ENCODE measurements at places on chromosomes 5 and 9.

DNA sequence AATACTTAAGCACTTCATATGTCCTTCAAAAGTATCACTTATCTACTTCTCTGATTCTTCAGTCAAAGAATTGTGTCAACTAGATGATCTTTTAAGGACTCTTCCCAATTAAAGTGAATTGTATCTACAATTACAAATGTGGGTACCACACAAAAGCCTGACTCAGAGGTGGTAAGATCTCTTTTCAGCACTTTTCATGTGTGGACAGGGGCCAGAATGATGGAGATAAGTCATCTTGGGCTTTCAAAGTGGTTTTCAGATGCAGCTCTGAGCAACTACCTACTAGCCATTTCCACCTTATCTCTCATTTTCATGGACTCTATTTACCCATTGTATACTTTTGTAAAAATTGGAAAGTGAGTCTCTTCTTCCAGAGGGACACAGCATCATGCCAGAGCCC lies 8.4 kb downstream of the COX7C start:
- no peak for DNase-seq

- DNase-seq, result no peak
These were observed 86.3 kb upstream of the GRHPR start for GRCh38 chr9:37336150-37336549.

- peak; percentile 50 for DNase-seq
These were observed 28.7 kb downstream of the DMRT3 start for GRCh38 chr9:1005043-1005667.

DNA sequence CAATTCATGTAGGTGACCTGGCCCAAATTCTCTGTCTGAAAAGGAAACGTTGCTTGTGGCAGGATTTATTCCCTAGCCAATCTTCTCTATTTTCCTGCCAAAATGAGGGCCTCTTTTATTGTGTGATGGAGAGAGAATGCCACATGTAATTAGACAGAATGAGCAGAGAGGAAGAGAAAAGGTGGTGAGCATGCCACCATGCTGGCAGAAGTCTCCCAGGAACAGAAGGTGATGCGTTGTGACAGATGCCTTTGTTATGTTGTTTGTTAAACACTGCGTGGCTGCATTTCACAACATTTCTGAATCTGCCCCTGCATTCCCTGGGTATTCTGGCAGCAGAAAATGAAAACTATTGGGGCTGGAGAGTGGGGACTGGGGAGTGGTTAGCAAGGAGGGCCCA lies 577.6 kb downstream of the TLR4 start:
- DNase-seq, result no peak

- no peak for DNase-seq
These were observed 397.6 kb downstream of the RASEF start for GRCh38 chr9:82665324-82665723.

DNA sequence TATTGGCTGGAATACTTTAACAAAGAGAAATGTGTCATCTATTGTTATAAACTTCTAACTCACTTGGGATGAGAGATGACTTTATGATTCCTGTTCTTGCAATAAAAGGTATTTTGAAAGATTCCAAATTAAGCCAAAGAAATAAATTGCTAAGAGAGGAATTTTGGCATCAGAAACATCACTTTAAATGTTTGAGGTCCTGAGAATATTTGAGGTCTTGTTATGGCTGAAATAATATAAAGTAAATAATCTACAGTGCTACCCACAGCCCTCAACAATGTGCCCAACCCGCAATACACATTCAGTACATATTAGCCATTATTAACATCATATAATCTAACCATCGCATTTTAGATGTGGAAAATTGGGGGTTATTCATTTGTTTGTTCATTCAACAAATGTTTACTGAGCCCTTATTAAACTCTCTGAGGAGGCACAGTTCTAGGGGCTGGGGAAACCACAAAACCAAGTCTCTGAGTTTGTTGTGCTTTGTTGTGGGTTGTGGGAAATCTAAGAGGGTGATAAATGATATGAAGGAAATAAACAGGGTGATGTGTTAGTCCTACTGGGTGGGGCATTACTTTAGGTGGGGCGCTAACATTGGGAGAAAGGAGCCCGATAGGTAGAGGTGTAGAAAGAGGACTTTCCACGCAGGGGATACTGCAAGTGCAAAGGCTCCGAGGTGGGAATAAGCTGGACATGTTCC lies 135.2 kb upstream of the CLINT1 start:
- DNase-seq, result no peak

- DNase-seq, result peak; percentile 71
These were observed 1152.9 kb upstream of the CDH6 start for GRCh38 chr5:30040488-30041118.

- no peak for DNase-seq
These were observed 25.2 kb downstream of the SHC3 start for GRCh38 chr9:89153232-89154017.

GRCh38 chr5:146818822-146819221 lies 59.7 kb downstream of the PPP2R2B start:
- no peak for DNase-seq

GRCh38 chr5:153654504-153655200 lies 164.2 kb downstream of the GRIA1 start:
- no peak for DNase-seq

DNA sequence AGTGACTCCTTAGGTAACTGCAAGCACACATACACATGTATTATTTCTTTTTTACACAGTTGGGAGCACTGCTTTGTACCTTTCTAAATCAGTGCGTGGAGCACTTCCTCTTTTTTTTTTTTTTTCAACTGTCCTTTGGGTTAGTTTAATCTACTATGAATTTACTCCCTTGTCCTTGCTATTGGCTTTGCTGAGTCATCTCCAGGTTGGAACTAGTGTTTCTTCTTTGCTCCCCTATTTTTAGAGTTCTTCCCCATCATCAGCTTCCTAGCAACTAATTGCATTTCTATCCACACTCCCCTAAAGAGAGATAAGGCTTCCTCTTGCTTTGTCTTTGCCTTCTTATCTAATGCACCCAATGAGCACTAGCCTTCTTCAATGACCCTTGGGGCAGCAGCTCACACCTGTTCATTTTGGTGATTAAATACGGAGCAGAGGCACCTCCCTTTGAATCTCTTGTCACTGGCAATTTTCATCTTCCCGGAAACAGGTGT lies 24.3 kb downstream of the S100Z start:
- DNase-seq, result no peak

- DNase-seq, result no peak
These were observed 2.9 kb upstream of the VDAC1 start for GRCh38 chr5:134007581-134008265.

DNA sequence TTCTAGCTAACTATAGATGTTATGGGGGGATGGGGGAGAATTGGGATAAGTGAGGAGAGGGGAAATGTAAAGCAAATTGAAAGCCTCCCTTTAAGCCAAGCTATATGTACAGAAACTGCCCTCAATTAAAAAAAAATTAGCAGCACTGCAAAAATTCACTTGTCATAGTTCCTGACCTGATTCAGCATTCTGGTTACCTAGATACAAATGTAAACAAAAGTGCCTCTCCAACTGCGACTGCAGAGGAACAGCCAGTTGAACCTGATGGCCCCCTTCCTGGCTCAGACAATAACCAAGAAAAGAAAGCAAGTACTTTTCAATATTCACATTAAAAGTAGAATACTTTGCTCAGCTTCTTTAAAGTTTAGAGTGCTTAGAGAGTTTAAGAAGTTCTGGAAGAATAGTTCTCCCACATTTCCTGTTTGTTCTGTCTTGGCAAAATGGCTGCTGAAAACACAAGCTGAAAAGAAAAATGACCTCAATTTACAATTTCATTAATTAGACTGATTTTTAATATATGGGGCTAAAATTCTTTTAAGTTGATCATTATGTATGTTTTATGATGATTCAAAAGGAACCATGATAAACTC lies 1.5 kb downstream of the FAM81B start:
- DNase-seq, result no peak

- DNase-seq, result no peak
These were observed 128.1 kb downstream of the GADD45G start for GRCh38 chr9:89732939-89733324.

GRCh38 chr5:109825450-109825849 lies 135.7 kb downstream of the MAN2A1 start:
- DNase-seq, result no peak

GRCh38 chr5:51664491-51665250 lies 281.4 kb downstream of the ISL1 start:
- no peak for DNase-seq

DNA sequence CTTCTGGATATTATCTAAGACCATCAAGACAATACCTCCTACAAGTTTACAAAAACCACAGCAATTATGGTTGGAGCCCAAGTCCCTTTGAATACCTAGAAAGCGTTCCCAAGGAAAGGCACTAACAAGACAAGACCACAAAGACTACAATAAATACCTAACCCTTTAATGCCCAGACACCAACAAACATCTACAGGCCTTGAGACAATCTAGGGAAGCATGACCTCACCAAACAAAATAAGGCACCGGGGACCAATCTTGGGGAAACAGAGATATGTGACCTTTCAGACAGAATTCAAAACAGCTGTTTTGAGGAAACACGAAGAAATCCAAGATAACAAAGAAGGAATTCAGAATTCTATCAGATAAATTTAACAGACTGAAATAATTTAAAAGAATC lies 37.8 kb downstream of the OXCT1 start:
- DNase-seq, result no peak

GRCh38 chr5:134515801-134516200 lies 9.7 kb upstream of the JADE2 start:
- no peak for DNase-seq

GRCh38 chr9:129656795-129657390 lies 8.6 kb upstream of the PRRX2 start:
- no peak for DNase-seq

DNA sequence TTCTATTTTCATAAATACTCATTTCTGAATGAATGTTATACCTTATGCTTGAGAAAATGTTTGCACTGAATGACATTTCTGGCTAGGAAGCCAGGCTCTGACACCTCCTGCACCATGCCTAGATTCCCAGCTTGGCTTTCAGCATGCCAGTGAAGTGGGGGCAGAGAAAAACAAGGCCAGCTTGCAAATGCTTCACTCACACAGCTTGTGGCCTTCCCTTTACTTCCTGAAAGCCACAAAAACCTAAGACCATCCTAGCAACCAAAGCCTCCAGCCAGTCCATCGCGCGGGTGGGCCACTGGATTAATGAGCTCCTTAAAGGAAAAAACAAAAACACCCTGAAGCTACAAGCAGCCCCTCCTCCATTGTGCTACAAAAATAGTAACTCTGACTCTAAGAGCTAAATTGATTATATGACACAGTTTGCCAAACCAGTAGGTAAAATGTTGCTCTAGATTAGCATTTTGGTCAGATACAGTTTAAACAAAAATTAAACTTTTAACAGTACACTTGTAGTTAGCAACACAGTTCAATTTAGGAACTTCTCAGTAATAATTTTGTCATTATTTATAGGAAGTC lies 159.9 kb downstream of the TSSK1B start:
- no peak for DNase-seq

DNA sequence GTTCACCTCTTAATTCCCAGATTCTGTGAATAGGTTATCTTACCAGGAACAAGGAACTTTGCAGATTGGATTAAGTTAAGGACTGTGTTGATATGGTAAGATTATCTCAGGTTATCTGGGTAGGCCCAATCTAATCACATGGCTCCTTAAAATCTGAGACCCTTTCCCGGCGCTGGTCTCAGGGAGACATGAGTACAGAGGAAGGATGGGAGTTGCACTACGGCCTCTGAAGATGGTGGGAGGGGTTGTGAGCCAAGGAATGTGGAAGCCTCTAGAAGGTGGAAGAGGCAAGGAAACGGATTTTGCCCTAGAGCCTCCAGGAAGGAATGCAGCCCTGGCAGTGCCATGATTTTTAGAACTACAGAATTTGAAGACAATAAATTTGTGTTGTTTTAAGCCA lies 95.1 kb downstream of the AK8 start:
- no peak for DNase-seq

DNA sequence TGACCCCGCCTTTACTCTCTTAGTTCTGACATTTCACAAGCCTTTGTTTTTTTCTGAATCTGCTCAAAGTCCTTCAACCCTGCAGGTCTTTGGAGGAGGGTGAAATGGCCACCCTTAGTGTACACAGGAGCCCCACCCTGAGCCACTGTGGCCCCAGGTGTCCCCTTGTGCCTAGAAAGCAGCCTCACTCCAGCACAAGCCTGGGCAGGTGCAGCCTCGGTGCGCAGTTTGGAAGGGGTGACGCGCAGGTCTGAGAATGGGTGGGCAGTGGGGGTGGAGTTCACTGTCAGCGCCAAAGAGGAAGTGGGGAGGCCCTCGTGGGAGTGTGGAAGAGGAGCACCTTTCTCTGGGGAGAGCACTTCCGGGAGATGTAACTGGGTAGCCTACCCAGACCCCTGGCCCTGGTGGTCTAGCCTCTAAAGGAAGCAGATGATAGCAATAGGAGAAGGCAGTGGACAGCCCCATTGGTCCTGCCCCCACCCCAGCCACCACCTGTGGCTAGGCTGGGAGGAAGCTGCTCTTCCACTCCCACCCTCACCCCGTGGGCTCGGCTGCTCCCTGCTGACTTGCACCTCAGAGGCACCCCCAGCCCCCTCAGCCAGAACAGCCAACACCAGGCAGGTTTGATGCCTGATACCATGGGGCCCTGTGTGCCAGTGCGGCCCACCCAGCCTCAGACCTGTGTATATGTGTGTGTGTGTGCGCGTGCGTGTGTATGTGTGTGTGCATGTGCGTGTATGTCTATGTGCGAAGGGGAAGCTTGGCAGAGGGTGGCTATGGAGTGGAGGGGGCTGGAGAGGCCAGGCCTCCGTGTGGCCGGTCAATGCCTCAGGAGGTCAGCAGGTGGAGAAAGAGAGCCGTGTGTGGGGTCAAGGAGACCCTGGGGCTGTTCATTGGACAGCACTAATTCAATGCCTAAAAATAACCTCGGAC lies 16.8 kb upstream of the DAB2IP start:
- peak; percentile 77 for DNase-seq

DNA sequence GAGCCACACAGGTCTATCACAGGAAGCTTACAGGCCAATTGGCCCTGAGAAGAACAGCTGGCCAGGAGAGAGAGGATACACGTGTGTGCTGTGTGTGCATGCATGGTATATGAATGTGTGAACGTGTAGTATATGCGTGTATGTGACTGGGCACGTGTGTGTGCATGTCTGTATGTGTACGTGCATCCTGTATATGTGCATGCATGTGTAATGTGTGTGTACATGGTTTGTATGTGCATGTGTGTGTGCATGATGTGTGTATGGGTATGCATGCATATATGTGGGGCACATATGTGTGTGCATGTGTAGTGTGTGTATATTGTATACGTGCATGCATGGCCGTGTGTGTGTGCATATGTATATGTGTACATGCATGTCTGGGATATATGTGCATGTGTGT lies 57.0 kb upstream of the FCN2 start:
- no peak for DNase-seq

GRCh38 chr5:173924899-173925298 lies 36.8 kb downstream of the CPEB4 start:
- DNase-seq, result no peak

DNA sequence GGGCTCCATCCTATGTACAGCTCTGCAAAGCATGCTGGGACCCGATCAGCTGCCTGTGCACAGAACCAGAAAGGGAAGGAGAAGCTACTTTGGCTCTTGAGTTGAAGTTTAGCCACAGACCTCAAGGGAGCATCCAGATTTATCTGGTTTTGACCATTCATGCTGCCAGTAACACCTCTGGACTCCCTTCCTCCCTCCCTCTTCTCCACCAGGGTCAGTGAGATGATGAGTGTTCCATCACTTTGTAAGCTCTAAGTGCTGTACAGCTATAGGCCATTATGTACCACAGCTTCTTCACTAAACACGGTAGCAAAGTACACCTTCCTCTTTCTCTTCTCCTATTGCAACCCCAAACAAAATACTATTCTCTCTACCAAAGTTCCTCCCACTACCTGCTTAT lies 77.9 kb downstream of the GLIS3 start:
- DNase-seq, result no peak

- no peak for DNase-seq
These were observed 28.4 kb downstream of the ELP1 start for GRCh38 chr9:108905494-108905893.

- no peak for DNase-seq
These were observed 157.1 kb downstream of the PBX3 start for GRCh38 chr9:125904155-125904851.
